ENCODE measurements at places on chromosomes 13 and 19. TPM values are rescaled to one million over a fixed set of nuclear protein-coding genes. Genes with fewer than 3 reads are reported as not detected.

The AP1M2 gene
- total RNA-seq: 29.1 TPM

The ZNF154 gene
- not detected for total RNA-seq

The RCBTB2 gene
- 1.4 TPM for total RNA-seq

The MISP3 gene
- total RNA-seq: 3.8 TPM

The LIPE gene
- total RNA-seq: 1.3 TPM

The ZNF432 gene
- total RNA-seq: 1.9 TPM

The PSG6 gene
- total RNA-seq: not detected

The HSD17B14 gene
- total RNA-seq: 14.1 TPM

The COMP gene
- total RNA-seq: 0.12 TPM

The JAK3 gene
- total RNA-seq: 0.14 TPM

The ZNF419 gene
- total RNA-seq: 7.3 TPM

The ACP5 gene
- total RNA-seq: 0.15 TPM

The WTIP gene
- total RNA-seq: 29.8 TPM

The PGLYRP2 gene
- total RNA-seq: not detected

The INSR gene
- total RNA-seq: 2.4 TPM

The RPL18 gene
- 3,212 TPM for total RNA-seq

The CYP2S1 gene
- 19.9 TPM for total RNA-seq

The ATP4B gene
- not detected for total RNA-seq

The CGB5 gene
- 0.23 TPM for total RNA-seq

The C2CD4C gene
- total RNA-seq: 0.22 TPM

The C19orf73 gene
- 1.9 TPM for total RNA-seq

The PLIN5 gene
- 0.12 TPM for total RNA-seq

The KIRREL2 gene
- 0.50 TPM for total RNA-seq

The SWSAP1 gene
- 2.4 TPM for total RNA-seq

The TMPRSS9 gene
- total RNA-seq: not detected

The PSG3 gene
- total RNA-seq: 0.09 TPM

The SERPINE3 gene
- total RNA-seq: 0.07 TPM

The TLE6 gene
- total RNA-seq: 4.4 TPM

The RNF225 gene
- 0.08 TPM for total RNA-seq

The TPTE2 gene
- not detected for total RNA-seq

The CEACAM1 gene
- total RNA-seq: 1.7 TPM

The LGALS16 gene
- total RNA-seq: not detected

The TMEM59L gene
- 7.0 TPM for total RNA-seq

The ZNF534 gene
- total RNA-seq: not detected

The FTL gene
- total RNA-seq: 17,895 TPM

The KLK5 gene
- not detected for total RNA-seq

The TSPAN16 gene
- not detected for total RNA-seq

The COX7A1 gene
- total RNA-seq: not detected

The NLRP9 gene
- total RNA-seq: not detected

The VASP gene
- 246 TPM for total RNA-seq

The ATP8A2 gene
- total RNA-seq: 0.02 TPM

Measured in A549 treated with Hydrocortisone at 1 μM for 4 hours (cell line).